ENCODE measurements at places on chromosomes 1 and 21. TPM values are rescaled to one million over a fixed set of nuclear protein-coding genes. Genes with fewer than 3 reads are reported as not detected.

GRCh38 chr21:18222346-18222745, 22.3 kb upstream of the CHODL start:
- no peak for DNase-seq

DNA sequence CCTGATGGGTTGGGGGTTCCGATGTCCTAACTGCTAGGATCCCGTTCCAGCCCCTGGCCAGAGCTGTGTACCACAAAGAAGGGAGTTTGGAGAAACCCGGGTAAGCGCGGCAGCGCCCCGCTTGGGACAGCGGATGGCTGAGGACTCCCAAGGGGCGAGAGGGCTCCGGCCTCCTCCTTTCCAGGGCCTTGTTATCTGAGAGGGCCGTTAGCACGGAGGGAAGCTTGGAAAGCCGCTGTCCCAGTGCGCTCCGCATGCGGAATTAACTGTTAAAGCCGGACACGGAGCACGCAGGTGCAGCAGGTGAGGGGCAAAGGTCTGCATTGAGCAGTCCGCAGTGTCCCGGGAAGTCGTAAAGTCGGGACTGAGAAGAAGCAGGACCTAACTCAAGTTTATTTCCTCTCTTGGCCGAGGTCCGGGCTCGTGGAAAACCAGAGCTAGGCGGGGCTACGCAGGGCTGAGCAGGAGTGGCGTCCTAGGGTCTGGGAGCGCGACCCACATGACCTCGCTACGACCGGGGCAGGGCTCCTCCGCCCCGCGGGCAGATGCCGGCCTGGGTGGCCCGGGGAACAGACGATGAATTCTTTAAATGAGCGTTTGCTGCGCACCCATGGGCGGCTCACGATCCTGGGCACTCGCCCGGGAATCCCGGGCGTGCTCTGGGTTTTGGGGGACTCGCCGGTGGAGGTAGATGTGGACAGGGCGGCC, 4.5 kb downstream of the LHX4 start:
- no peak for DNase-seq

GRCh38 chr1:18913065-18913835, 10.9 kb upstream of the ALDH4A1 start:
- DNase-seq, result peak; percentile 94

GRCh38 chr1:209389975-209390374, 193.5 kb upstream of the CAMK1G start:
- no peak for DNase-seq

Gene LRRN2
- 23.8 TPM for total RNA-seq

GRCh38 chr1:32142446-32143301, 34.8 kb downstream of the KPNA6 start:
- peak; percentile 57 for DNase-seq

Gene PDZK1IP1
- total RNA-seq, result not detected

GRCh38 chr1:74504933-74505512, 7.4 kb downstream of the LRRC53 start:
- DNase-seq, result no peak

Data from right cardiac atrium (tissue), 5 donors.